Femur (tissue), 1 donor: ENCODE measurements at places on chromosomes 11 and 22.
A peak's percentile ranks its signal among the peaks of the same experiment; 100 is the strongest.

DNA sequence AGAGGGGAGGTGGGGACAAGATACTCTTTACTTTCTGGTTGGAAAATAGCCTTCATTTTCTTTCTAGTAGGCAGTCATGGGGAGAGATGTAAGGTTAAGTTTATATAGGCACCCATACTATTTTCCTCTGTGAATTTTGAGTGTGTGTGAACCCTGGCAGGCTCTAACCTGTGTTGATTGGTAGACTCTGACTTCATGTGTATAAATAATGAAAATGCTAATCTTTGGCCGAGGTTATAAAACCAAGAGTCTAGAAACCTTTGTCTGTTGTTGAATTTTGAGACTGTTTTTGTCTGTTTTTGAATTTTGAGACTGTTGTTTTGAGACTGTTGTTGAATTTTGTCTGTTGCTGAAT is 14.0 kb downstream of the TRIM44 start:
- DNase-seq: no peak

DNA sequence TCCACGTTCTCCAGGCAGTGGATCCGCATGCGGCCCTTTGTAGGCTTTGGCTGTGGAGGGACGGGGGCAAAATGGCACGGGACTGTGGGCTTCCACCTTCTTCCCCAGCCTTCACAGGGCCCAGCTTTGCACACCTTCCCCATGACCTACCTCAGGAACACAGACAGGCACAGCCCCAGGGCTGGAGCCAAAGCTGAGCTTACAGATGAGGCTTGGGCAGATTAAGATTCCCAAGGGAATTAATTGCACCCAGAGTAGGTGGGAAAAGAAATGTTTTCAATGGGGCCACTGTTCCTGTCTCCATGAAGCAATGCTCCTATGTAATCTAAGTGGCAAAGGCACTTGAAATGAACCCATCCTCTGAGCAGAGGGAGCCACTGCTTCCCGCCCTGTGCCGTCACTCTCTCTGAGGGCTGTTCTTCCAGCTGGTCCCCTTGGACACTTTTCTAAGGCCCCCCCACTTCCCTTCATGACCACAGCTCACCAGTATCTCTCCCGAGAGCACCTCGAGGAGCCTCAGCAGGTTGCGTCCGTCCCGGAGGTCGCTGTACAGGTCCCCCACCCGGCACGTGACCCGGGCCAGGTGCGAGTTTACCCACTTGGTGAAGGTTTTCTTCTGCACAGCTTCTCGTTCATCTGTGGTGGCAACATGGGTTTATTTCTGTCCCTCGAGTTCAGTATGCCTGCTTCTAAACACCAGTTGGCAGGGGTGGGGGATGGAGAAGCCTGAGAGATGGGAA is 13.5 kb downstream of the SPTBN2 start:
- DNase-seq: no peak

GRCh38 chr11:61120099-61120705 is 17.9 kb downstream of the CD5 start:
- DNase-seq: no peak

GRCh38 chr22:42277232-42277753 is 6.8 kb upstream of the TCF20 start:
- no peak for DNase-seq

- DNase-seq: no peak
Measured at GRCh38 chr22:30115705-30116104, 35.4 kb downstream of the HORMAD2 start.

DNA sequence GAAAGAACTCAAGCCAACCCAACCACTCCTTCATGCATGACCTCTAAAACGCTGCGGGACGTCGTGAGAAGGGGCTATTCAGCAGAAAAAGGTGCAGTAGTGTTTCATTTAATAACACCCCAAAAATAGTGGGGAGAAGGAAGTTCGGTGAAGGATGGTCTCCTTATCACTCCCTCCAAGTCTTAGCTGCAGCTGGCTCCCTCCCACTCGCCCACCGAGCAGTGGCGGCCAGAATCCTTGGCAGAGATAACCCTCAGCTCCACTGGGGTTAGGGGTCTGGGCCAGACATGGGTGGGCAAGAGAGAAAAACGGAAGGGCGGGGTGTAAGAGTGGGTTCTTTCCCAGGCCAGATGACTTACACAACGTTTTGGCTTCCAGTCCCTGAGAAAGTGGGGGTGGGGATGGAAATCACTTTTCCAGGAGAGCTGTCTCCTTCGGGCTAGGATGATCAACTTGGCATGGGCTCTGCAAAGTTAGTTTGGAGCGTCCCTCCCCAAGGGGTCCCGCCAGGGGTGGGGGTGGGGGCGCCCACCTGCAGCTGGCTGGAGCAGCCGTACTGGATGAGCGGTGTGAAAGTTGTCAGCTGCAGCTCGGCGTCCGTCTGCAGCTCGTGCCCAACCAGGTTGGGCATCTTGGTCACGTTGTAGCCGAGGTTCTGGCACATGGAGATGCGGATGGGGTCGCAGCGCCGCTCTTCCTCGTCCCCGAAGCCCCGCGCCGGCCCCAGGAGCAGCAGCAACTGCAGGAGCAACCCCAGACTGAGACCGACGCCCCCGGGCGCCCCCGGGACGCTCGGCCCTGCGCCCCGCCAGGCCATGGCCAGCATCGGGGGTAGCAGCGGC is 705 bp downstream of the FZD4 start:
- DNase-seq: peak; percentile 70

DNA sequence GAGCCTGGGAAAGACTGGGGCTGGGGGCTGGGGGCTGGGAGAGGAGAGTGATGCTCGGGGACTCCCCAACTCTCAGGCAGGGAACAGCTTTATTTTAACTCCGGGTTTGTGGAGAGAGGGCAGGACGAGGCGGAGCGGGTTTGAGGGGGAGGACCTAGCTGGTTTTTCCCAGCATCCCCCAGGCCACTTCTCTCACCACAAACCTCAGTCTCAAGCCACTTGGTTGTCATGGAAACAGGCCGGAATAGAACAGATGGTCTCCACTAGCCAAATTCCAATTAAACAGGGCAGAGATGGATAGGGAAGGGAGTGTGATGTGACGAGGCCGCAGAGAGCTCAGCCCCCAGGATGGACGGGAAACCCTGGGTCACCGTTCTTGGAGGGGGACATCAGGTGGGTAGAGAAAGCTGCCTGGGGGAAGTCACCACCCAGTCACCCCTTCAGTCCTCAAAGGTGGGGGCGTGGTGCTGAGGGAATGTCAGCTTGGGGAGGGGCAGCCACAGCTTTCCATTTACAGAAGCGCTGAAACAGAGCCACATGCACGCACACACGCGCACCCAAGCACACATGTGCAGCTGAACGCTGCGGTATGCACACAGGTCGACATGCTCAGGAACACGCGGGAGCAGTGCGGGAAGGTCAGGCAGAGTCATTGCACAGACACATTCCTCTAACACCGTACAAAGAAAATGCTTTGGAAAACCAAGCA is 19.2 kb downstream of the NECTIN1 start:
- peak; percentile 88 for DNase-seq

DNA sequence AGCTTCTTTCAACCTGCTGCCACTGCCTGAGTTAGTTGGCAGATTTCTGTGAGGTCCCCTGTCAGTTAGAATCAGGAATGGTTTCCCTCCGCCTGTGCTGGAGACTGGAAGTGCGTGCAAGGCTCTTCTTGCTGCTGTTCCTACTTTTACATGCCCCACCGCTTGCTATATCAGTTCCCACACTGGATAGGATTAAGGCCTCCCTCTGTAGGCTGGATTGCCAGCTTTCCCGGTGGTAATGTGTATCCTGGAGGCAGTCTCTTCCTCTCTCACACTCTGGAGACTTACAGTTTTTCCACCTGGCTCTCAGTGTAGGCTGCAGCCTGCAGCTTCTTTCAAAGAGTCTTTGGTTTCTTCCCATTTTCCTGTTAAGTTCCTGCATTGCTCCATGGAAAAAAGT is 66.5 kb downstream of the ARHGAP42 start:
- peak; percentile 44 for DNase-seq

DNA sequence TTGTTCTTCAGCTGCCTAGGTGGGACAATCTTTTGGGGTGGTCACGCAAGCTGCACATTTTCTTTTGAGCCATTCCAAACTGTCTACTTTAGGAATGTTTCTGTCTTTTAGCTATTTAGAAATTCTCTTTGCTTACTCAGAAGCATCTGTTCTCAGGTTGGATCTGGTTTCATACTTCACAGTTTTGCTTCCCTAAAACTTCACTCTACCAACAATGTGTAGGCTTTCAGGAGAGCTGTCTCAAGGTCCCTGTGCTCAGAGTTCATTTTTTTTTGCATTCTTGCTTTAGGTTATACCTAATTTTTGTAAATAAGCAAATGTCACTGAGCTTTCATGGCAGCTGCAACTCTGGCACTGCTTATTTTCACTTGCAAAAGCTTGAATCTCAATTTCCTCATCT is 36.7 kb downstream of the CCDC90B start:
- DNase-seq: no peak

DNA sequence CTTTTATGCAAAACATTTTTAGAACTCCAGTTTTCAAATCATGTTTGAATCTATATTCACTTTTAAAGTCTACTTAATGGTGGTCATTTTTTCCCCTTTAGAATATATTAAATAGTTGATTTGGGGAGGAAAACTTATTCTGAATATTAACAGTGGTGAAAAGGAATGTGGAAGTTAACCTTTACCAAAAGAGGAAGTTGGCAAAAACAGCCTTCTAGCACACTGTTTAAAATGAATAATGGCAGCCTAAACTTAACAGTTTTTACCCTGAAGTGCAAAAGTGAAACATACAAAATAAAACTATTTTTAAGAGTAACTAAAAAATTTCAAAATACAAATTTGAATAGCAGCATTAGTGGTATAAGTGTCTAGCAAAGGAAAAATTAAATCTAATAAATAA is 86.4 kb downstream of the GRK3 start:
- no peak for DNase-seq

- no peak for DNase-seq
Measured at GRCh38 chr11:95867105-95867504, 56.8 kb downstream of the MTMR2 start.

GRCh38 chr11:131691181-131692041 is 321.0 kb downstream of the NTM start:
- DNase-seq: no peak

- no peak for DNase-seq
Measured at GRCh38 chr11:46801694-46802470, 44.2 kb downstream of the CKAP5 start.

- no peak for DNase-seq
Measured at GRCh38 chr22:24144778-24145085, 36.6 kb upstream of the SUSD2 start.

DNA sequence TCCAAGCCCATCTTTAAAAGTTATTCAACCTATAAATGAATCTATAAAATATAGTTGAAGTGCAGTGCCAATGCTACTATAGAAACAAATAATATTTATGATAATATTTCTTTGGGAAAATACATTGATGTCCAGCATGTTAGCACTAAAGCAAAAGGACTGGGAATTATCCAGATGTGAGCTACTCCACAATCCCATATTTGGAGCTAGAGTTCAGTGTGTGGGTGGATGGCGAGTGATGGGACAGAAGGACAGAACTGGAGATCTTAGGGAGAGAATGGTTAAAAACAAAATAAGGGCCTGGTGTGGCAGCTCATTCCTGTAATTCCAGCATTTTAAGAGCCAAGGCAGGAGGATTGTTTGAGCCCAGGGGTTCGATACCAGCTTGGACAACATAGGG is 216.8 kb downstream of the TMEM135 start:
- peak; percentile 33 for DNase-seq

GRCh38 chr22:48887394-48888332 is 940.0 kb downstream of the BRD1 start:
- no peak for DNase-seq

- DNase-seq: no peak
Measured at GRCh38 chr11:57566905-57567514, 462 bp downstream of the UBE2L6 start.

- DNase-seq: peak; percentile 32
Measured at GRCh38 chr11:13010749-13011465, 1.8 kb downstream of the RASSF10 start.

DNA sequence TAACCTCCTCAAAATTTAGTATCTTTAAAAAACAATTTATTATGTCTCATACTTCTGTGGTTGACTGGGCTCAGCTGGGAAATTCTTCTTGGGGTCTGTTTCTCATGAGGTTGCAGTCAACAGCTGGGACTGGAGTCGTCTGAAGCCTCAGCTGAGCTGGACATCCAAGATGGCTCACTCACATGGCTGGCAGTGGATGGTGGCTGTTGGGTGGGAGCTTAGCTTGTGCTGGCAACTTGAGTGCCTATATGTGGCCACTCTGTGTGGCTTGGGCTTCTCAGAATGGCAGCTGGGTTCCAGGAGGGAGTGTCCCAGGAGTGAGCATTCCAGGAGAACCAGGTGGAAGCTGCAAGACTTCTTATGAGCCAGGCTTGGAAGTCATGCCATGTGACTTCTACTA is 13.2 kb downstream of the THY1 start:
- DNase-seq: no peak

DNA sequence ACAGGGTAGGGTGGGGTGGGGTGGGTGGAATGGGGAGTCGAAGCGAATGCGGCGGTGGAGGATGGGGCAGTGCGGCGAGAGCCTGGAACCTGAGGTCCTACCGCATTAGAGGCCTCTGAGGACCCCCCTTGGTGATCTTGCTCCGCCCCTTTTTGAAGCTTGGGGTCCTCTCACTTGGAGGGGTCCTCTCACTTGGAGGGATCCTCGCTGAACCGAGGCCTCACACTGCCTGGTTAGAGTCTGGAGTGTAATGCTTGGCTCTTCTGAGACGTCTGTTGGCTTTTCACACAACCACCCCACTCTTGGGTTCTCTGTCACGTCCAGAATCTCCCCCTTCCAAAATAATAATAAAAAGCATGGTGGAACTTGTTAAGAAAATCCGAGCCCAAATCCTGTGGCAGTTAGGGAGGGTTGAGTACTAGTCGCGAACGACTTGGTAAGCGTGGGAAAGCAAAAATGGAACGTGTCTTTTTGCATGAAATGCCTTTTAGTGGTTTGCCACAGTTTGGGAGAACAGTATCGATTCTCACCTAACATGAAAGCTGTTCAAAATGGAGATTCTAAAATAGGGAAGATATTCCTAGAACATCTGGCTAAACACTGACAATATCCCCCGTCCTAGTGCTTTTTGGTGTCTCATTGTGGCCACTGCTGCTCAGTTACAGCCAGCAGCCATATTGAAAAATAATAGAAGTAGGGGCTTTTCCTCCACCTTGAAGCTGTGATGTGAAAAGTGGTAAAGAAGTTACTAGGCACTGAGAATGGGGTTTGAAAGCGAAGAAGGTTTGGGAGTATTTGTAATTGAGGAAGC is 822 bp downstream of the RBX1 start:
- no peak for DNase-seq

DNA sequence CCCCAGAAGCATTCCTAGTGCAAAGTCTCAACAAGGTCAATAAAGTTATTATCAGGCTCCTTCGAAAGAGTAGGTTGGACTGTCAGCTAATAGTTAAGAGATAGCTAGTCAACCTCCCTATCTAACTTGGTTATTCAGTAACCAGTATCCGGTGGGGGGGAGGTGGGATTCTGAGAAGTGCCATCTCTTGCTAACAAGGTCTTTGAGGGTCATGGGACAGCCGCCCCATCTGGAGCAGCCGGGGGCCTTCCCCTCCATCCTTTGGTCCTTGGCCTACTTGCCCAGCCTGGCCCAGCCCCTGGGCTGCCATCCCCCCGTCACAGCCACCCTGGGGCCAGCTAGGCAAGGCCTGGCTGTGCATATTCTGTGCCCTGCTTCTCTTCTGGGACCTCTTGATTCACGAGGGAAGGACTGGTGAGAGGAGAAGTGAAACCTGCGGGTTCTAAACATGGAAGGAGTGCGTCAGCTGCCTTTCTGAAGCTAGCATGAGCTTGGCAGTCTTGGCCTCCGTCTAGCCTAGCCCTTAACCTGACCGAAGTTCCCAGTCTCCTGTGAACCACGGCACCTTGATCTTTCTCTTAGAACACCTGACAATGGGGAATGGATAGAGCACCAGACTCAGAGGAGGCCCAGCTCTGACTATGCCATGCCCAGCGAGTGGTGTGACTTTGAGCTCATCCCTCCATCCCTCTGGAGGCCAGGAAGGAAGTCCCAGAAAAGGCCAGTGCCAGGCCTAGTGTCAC is 9.3 kb downstream of the SLC37A2 start:
- no peak for DNase-seq

GRCh38 chr11:116510886-116511650 is 261.7 kb downstream of the BUD13 start:
- DNase-seq: no peak
